ENCODE measurements at places on chromosomes 12 and 14. TPM values are rescaled to one million over a fixed set of nuclear protein-coding genes. Genes with fewer than 3 reads are reported as not detected.

The SLCO1B1 gene
- not detected for polyA plus RNA-seq

The OTX2 gene
- polyA plus RNA-seq, result not detected

The HELB gene
- 2.0 TPM for polyA plus RNA-seq

The BMP4 gene
- polyA plus RNA-seq, result not detected

The NRXN3 gene
- not detected for polyA plus RNA-seq

The PARP2 gene
- polyA plus RNA-seq, result 38.6 TPM

The KIF26A gene
- polyA plus RNA-seq, result not detected

The MSI1 gene
- not detected for polyA plus RNA-seq

The NTF3 gene
- polyA plus RNA-seq, result not detected

The GPR162 gene
- 1.8 TPM for polyA plus RNA-seq

The KRT73 gene
- polyA plus RNA-seq, result 0.13 TPM

The GPR84 gene
- polyA plus RNA-seq, result not detected

The PELI2 gene
- polyA plus RNA-seq, result 0.20 TPM

The SIX6 gene
- not detected for polyA plus RNA-seq

The MGST1 gene
- polyA plus RNA-seq, result 74.9 TPM

The KRT75 gene
- not detected for polyA plus RNA-seq

The GALNT9 gene
- polyA plus RNA-seq, result not detected
